Activated CD8-positive, alpha-beta memory T cell treated with anti-CD3 and anti-CD28 coated beads, Interleukin-2, amount 10 ng/mL, durations not matched to agents 7 days and 5 days (primary cell): ENCODE measurements at places on chromosomes 6 and 20. TPM values are rescaled to one million over a fixed set of nuclear protein-coding genes. Genes with fewer than 3 reads are reported as not detected.

HAO1 gene
- total RNA-seq: not detected

DNA sequence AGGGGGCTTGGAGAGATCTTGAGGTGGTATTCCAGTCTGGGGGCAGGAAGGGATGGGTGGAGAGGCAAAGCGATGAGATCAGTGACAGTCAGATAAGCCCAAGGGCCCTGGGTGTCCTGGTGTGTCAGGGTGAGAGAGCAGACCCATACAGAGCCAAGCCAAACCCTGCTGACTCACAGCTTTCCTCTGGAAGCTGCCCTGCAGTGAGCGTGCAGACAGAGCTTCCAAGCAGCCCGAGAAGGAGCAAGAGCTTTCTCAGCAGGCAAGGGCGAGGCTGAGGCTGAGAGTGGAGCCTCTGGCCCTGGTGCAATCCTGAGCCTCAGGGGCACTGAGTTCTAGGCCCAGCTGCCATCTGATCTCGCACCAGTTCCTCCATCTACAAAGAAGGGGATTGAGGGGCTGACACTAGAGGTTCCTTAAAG is 91.1 kb upstream of the HIVEP1 start:
- no peak for DNase-seq
- H3K27me3 ChIP-seq: peaks cover 4% of the 10 kb centered on the region
- no peak overlapping the region for H3K4me3 ChIP-seq
- no peaks in the 10 kb centered on the region for H3K4me1 ChIP-seq
- no peaks in the 10 kb centered on the region for H3K36me3 ChIP-seq

DNA sequence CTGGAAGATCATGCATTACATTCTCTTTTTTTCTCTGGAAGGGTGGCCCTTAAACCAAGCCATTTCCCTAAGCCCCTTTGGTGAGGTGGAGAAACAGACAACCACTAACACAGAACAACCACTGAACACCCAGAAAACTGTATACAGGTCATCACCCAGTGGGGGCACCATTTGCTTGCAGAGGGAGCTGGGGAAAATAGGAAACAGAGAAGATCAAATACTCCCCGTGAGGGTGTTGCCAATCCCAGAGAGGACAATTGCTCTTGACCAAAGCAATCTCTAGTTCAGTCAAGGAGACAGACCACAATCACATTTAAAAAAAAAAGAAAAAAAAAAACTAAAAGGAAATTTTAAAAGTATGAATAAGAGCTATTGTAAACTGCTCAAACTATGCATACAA is 865 bp upstream of the DAAM2 start:
- H3K27me3 ChIP-seq: peaks cover 48% of the 10 kb centered on the region
- H3K4me3 ChIP-seq: no peak overlapping the region
- H3K27ac ChIP-seq: no peak overlapping the region
- DNase-seq: no peak
- no peaks in the 10 kb centered on the region for H3K36me3 ChIP-seq
- no peaks in the 10 kb centered on the region for H3K4me1 ChIP-seq

DNA sequence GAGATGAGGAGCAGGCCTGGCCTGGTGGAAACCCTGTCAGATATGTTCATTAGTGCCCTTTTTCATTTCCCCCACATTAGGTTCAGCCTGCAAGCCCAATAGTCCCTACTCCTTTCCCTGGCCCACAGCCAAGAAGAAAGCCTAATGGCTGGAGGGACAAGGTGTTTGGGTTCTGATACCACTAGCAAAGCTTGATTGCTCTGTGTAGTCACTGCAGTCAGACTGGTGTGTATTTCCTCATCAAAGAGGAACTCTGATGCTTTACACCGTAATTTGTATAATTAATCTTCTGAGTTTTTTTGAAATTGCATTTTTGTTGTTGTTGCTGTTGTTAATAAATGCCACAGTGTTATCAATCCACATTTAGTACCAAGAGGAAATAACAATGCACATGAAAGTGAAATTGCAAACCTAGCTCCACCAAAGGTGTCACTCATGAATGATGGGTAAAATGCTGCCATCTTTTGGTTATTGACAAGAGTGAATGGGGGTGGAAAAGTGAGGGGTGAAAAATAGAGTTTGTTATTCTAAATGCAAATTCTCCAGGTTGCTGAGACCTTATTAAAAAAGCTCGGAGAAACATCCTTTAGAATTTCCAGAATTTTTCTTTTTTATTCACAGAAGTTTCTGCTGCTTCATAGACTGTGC is 320.2 kb upstream of the POU3F2 start:
- DNase-seq: no peak
- no peak overlapping the region for H3K4me3 ChIP-seq
- no peaks in the 10 kb centered on the region for H3K27me3 ChIP-seq

GRCh38 chr6:157281570-157281969 is 41.7 kb downstream of the TMEM242 start:
- H3K36me3 ChIP-seq: no peaks in the 10 kb centered on the region
- H3K4me1 ChIP-seq: peaks cover 3% of the 10 kb centered on the region
- DNase-seq: no peak

DNA sequence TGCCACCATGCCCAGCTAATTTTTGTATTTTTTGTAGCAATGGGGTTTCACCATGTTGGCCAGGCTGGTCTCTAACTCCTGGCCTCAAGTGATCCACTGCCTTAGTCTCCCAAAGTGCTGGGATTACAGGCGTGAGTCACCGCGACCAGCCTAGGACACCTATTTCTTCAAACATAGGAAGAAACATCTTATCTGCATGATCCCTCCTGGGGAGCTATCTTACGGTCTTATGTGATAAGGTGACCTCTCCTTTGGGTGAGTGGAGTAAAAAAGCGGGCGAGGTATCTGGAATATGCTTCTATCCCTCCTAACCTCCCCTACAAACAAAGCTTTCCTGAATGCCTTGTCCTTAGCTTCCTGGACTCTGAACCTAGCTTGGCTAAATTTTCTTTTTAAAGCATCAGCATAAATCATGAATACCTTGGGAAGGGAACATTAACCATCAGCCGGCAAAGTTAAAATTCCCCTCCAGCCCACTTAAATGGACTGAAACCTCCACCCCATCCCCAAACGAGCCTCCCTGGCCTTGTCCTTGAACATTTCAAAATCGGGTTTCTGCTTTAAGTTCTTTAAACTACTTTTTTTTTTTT is 24.5 kb downstream of the RIPOR3 start:
- H3K36me3 ChIP-seq: no peaks in the 10 kb centered on the region
- no peaks in the 10 kb centered on the region for H3K27me3 ChIP-seq
- no peak overlapping the region for H3K27ac ChIP-seq
- DNase-seq: no peak
- H3K4me1 ChIP-seq: no peaks in the 10 kb centered on the region

ZSCAN9 gene
- total RNA-seq: 11.6 TPM

HIVEP2 gene
- 28.8 TPM for total RNA-seq

- no peak for DNase-seq
- H3K27me3 ChIP-seq: no peaks in the 10 kb centered on the region
- H3K36me3 ChIP-seq: no peaks in the 10 kb centered on the region
Measured at GRCh38 chr6:93974332-93974731, 555.0 kb upstream of the EPHA7 start.

DNA sequence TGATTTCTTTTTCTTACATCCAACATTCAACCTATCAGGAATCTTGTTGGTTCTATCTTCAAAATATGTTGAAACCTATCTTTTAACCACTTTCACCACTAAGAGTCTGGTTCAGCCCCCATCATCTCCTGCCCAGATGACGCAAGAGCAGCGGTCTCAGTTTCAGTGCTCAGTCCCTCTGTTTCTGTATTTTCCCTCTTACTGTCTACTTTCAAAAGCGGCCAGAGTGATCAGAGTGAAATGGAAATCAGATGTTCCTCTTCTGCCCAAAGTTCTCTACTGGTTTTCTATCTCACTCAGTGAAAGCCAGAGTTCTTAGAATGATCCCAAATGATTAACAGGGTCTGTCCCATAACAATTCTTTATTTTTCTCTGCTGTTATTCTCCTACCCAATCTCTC is 147.9 kb upstream of the PDE7B start:
- DNase-seq: peak; percentile 48
- H3K4me1 ChIP-seq: peaks cover 22% of the 10 kb centered on the region
- H3K4me3 ChIP-seq: no peak overlapping the region
- peak overlapping the region; percentile 16 for H3K27ac ChIP-seq

TMEM200A gene
- total RNA-seq: 5.0 TPM

GRCh38 chr20:44609516-44610312 is 27.3 kb downstream of the PKIG start:
- H3K36me3 ChIP-seq: peaks cover 2% of the 10 kb centered on the region
- no peaks in the 10 kb centered on the region for H3K27me3 ChIP-seq
- DNase-seq: peak; percentile 86
- peaks cover 10% of the 10 kb centered on the region for H3K4me1 ChIP-seq

GRCh38 chr6:117534974-117535373 is 52.5 kb downstream of the DCBLD1 start:
- no peak overlapping the region for H3K4me3 ChIP-seq
- H3K27me3 ChIP-seq: peaks cover 2% of the 10 kb centered on the region
- DNase-seq: no peak
- H3K36me3 ChIP-seq: peaks cover 3% of the 10 kb centered on the region
- H3K4me1 ChIP-seq: peaks cover 5% of the 10 kb centered on the region
- H3K27ac ChIP-seq: no peak overlapping the region

BANF2 gene
- not detected for total RNA-seq

TEAD3 gene
- 0.16 TPM for total RNA-seq

TMEM74B gene
- total RNA-seq: 0.45 TPM

GRCh38 chr6:141540207-141540606 is 592.5 kb upstream of the GJE1 start:
- no peak overlapping the region for H3K27ac ChIP-seq
- peaks cover 8% of the 10 kb centered on the region for H3K4me1 ChIP-seq
- no peaks in the 10 kb centered on the region for H3K27me3 ChIP-seq
- H3K36me3 ChIP-seq: peaks cover 3% of the 10 kb centered on the region

DPM1 gene
- 62.8 TPM for total RNA-seq

DNA sequence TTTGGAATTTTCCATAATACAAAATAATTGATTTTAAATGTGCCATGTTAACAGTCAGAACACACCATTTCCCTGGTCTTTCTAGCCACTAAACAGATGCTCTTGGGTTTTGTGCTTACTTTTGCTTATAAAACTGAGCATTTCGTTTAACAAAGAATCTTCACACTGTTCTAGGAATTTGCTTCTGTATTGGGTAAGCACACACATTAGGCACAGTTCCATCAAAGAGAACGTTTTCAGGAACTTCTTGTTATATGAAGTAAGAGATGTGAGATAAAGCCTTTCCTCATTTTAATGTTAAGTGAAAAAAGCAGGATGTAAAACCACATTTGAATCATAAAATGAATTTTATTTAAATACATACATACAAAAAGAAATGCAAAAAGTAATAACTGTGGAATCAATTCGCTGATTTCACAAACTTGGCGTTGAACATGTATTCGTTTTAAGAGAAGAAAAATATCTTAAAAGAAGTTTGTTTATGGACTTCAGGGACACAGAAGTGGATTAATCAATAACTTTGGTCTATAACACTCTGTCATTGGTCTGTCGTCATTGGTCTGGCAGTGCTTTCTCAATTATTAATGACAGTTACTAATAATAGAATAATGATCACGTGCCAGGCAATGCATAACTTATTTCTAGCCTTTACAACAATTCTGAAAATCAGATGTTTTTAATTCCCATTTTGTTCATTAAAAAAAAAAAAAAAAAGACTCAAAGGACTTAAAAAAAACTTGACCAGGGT is 199.9 kb upstream of the PRDM1 start:
- no peak for DNase-seq
- peaks cover 4% of the 10 kb centered on the region for H3K27me3 ChIP-seq
- H3K4me3 ChIP-seq: no peak overlapping the region
- H3K27ac ChIP-seq: no peak overlapping the region
- peaks cover 10% of the 10 kb centered on the region for H3K36me3 ChIP-seq

RBPJL gene
- total RNA-seq: not detected

TRIM31 gene
- total RNA-seq: not detected

CAGE1 gene
- total RNA-seq: not detected

TSHZ2 gene
- 0.18 TPM for total RNA-seq

DNA sequence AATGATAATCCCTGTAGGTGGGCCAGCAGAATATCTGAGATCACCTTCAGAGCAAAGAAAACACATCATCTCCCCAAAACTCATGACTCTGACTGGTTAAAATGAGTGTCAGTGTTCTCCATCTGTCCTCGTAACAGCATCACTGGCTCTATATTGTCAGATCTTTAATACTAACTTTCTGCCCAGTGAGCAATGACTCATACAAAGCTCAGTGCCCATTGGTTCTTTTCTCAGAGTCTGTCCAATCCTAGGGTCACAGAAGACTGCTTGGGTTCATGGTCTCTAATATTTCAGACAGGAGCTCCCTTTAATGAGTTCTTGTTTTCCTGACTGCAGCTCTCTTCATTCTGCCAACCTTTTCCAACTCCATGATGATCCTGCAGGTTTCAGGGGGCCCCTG is 36.4 kb downstream of the HLA-DPB1 start:
- H3K27me3 ChIP-seq: peaks cover 88% of the 10 kb centered on the region
- no peak overlapping the region for H3K27ac ChIP-seq
- no peaks in the 10 kb centered on the region for H3K36me3 ChIP-seq
- peak; percentile 49 for DNase-seq

MAP1LC3A gene
- total RNA-seq: 5.2 TPM

GRCh38 chr6:125356884-125357283 is 55.1 kb upstream of the HDDC2 start:
- H3K4me1 ChIP-seq: peaks cover 5% of the 10 kb centered on the region
- peaks cover 30% of the 10 kb centered on the region for H3K27me3 ChIP-seq
- H3K36me3 ChIP-seq: no peaks in the 10 kb centered on the region

DNA sequence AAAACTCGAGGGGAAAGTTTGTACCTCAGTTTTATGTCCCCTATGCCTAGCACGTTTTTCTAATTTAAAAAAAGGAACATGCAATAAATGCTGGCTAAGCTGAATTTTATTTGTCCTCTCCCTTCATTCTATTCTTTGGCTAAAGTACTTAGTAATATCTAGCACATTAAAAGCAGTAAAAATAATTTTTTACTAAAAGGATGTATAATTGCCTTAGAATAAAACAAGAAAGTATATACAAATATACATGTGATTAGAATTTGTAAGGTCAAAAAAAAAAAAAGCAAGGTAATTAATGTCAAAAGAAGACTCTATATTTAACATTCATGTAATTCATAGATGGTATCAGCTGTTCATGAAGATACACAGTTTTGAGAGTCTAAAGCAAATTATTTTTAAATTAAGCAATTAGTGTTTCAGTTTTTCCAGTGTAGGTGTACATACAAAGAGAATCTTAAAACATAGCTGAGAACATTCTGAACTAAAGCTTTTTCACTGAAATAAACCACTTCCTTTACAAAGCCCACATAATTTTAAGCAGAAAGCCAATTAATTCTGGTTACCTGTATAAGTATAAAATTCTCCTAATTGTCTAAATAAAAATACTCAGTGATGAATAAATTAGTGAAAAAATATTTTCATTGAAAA is 32.4 kb downstream of the HBS1L start:
- H3K27ac ChIP-seq: peak overlapping the region; percentile 75
- no peaks in the 10 kb centered on the region for H3K27me3 ChIP-seq
- peaks cover 28% of the 10 kb centered on the region for H3K36me3 ChIP-seq
- peak overlapping the region; percentile 15 for H3K4me3 ChIP-seq
- H3K4me1 ChIP-seq: peaks cover 47% of the 10 kb centered on the region
- DNase-seq: no peak
